ENCODE measurements at places on chromosomes 12 and 14. TPM values are rescaled to one million over a fixed set of nuclear protein-coding genes. Genes with fewer than 3 reads are reported as not detected.

The MEG3 gene
- not detected for total RNA-seq

The SLC38A2 gene
- total RNA-seq = 453 TPM

The SCNN1A gene
- total RNA-seq = 104 TPM

The LHX5 gene
- 2.1 TPM for total RNA-seq

The AMN1 gene
- 9.6 TPM for total RNA-seq

The KRT6A gene
- not detected for total RNA-seq

The SLCO1B3 gene
- not detected for total RNA-seq

GRCh38 chr12:82774666-82775065, 88.0 kb downstream of the TMTC2 start:
- DNase-seq = no peak
- H3K36me3 ChIP-seq = no peaks in the 10 kb centered on the region
- H3K27ac ChIP-seq = no peak overlapping the region
- H3K27me3 ChIP-seq = no peaks in the 10 kb centered on the region
- H3K4me3 ChIP-seq = no peak overlapping the region
- no peaks in the 10 kb centered on the region for H3K4me1 ChIP-seq

DNA sequence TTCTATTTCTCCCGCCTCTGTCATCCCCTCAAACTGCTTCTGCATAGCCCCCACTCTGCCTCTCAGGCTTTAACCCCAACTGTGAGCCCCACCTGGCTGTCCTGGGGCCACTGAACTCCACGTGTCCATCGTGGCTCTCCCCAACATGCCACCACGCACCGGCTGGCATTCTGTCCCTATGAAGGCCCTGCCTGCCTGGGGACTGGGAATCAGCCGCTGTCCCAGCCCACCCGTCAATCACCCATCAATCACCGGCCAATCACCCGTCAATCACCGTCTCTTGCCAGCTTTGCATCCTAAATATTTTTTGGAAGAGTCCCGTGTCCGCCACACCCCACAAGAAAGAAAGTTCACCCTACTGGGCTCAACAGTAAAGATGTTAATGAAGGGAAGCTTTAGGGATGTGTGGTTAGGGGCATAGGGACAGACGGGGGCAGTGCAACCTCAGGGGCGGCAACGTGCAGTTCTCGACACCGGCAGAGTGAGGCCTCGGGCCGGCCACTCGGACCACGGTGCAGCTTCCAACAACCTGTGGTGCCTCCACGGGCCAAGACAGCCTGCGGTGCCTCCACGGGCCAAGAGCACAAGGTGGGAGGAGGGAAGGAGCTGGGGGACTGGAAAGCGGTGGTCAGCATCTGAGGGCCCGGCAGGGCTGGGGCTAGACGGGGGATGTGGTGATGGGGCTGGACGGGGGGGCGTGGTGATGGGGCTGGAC, 85.6 kb downstream of the GALNT9 start:
- no peaks in the 10 kb centered on the region for H3K36me3 ChIP-seq
- no peak overlapping the region for H3K27ac ChIP-seq
- H3K4me3 ChIP-seq = peak overlapping the region; percentile 57
- peak; percentile 72 for DNase-seq
- no peaks in the 10 kb centered on the region for H3K27me3 ChIP-seq

- DNase-seq = peak; percentile 32
- no peak overlapping the region for H3K27ac ChIP-seq
- H3K36me3 ChIP-seq = peaks cover 2% of the 10 kb centered on the region
- H3K4me1 ChIP-seq = no peaks in the 10 kb centered on the region
Measured at GRCh38 chr14:49134940-49135339, 451.2 kb downstream of the RPS29 start.

GRCh38 chr14:31527087-31527486, 34.1 kb upstream of the NUBPL start:
- H3K27me3 ChIP-seq = no peaks in the 10 kb centered on the region
- no peaks in the 10 kb centered on the region for H3K4me1 ChIP-seq
- no peaks in the 10 kb centered on the region for H3K36me3 ChIP-seq

GRCh38 chr14:20683891-20684661, at the start of gene RNASE4:
Gene RNASE4, plus strand, starts transcription at chr14:20684560. Its CDS starts 14,812 bp downstream, at chr14:20699372.
- peak; percentile 80 for DNase-seq
- no peaks in the 10 kb centered on the region for H3K27me3 ChIP-seq
- no peaks in the 10 kb centered on the region for H3K4me1 ChIP-seq
- no peak within 1 kb of the TSS for H3K27ac ChIP-seq
- no peak within 1 kb of the TSS for H3K4me3 ChIP-seq

- H3K27ac ChIP-seq = no peak overlapping the region
- H3K27me3 ChIP-seq = no peaks in the 10 kb centered on the region
- DNase-seq = no peak
- no peak overlapping the region for H3K4me3 ChIP-seq
Measured at GRCh38 chr14:82987502-82988124, 1454.0 kb upstream of the SEL1L start.

DNA sequence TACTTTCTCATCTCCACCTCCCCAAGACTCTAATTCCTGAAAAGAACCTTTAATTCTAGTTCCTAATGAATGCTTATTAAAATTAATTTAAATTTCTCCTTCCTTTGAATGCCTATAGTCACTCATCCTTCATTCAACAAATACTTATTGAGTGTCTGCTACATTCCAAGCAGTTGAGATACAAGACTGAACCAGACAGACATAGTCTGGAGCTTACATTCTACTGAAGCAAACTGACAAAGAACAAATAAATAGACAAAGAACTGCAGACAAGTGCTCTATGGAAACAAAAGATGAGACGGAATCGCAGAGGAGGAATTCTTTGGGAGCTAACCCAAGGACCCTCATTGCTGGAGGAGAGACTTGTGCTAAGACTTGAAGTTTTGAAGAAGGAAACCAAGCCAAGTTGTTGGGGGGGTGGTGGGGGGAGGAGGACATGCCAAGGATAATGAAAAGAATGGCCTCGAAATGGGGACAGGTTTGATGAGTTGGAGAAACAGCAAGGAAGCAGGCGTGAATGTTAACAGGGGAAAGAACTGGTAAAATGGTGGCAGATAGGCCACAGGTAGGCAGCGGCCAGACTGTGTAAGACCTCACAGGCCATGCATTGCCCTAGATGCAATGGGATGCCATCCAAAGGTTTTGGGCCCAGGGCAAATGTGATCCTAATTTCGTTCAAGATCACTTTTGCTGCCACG, 9.7 kb upstream of the TDG start:
- H3K27me3 ChIP-seq = no peaks in the 10 kb centered on the region
- peaks cover 9% of the 10 kb centered on the region for H3K36me3 ChIP-seq
- peak; percentile 33 for DNase-seq
- H3K4me1 ChIP-seq = no peaks in the 10 kb centered on the region
- peak overlapping the region; percentile 96 for H3K27ac ChIP-seq
- H3K4me3 ChIP-seq = peak overlapping the region; percentile 90

- DNase-seq = no peak
- no peak overlapping the region for H3K4me3 ChIP-seq
- H3K27me3 ChIP-seq = no peaks in the 10 kb centered on the region
- no peaks in the 10 kb centered on the region for H3K4me1 ChIP-seq
Measured at GRCh38 chr14:96055753-96056508, 16.8 kb downstream of the C14orf132 start.

- H3K27me3 ChIP-seq = no peaks in the 10 kb centered on the region
- 0 out of 2 replicates have a peak, but pooled peaks cover 1% of the 10 kb centered on the region for H3K36me3 ChIP-seq
Measured at GRCh38 chr12:19003141-19003540, 126.4 kb upstream of the PLEKHA5 start.

- H3K27ac ChIP-seq = no peak overlapping the region
- H3K4me3 ChIP-seq = peak overlapping the region; percentile 36
- no peaks in the 10 kb centered on the region for H3K36me3 ChIP-seq
Measured at GRCh38 chr12:54126696-54127537, 61.9 kb downstream of the SMUG1 start.

DNA sequence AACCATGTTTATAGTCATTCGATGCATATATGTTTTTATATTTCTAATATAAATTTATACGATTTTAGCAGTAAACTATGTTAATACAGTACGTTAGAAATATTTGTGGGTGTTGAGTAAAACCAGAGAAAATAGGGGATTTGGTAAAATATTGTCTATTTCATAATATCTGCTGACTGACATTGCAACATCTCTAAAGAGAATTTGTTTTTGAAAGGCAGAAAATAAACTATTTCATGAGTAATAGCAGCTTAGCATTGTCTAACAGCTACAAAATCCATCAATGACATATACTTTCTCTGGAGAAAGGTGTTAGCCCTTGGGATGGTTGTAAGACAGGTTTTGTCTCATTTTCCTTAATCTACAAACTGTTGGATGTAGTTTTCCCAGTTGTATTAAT, 144.9 kb downstream of the PDE3A start:
- H3K27me3 ChIP-seq = no peaks in the 10 kb centered on the region
- no peaks in the 10 kb centered on the region for H3K36me3 ChIP-seq
- no peak for DNase-seq
- H3K27ac ChIP-seq = no peak overlapping the region

DNA sequence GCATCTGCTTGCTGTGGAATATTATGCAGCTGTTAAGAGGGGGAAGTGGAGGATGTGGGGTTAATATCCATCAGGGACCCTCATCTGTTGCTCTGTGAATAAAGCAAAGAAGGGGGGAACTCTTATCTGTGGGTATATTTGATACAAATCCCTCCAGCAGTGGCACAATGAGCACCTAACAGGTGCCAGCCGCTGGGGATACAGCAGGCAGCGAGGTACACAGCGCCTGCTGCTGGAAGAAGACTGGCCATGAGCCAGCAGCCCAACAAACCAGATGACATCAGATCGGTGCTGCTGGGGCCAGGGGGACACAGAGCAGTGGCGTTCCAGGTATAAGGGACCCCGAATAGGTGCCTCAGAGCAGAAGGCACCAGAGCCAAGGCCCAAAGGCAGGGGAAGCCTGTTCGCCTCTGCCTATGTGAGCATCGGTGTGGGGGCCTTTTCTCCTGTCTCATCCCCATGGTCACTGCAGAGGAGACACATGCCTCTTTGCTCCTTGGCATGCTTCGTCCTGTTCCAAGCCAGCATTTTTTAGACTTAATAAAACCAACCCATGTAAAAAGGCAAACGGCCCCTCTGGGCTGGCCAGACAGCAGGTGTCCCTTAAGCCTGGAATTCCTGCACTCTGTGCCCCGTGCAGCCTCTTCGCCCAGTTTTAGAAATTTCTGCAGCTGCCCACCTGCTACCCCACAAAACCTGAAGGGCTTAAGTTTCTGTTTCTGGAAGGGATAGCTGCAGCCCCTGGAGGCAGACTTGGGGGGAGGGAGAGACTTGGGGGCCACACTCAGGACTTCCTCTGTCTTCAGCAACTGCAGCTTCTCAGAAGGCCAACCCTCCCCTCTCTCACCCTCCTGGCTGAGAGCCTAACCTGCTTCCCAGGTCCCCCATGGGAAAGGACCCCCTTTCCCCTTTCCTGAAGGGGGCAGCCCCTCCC, 1.6 kb upstream of the CKB start:
- no peak for DNase-seq
- H3K4me1 ChIP-seq = no peaks in the 10 kb centered on the region
- peaks cover 7% of the 10 kb centered on the region for H3K27me3 ChIP-seq
- H3K4me3 ChIP-seq = peak overlapping the region; percentile 77
- no peak overlapping the region for H3K27ac ChIP-seq

DNA sequence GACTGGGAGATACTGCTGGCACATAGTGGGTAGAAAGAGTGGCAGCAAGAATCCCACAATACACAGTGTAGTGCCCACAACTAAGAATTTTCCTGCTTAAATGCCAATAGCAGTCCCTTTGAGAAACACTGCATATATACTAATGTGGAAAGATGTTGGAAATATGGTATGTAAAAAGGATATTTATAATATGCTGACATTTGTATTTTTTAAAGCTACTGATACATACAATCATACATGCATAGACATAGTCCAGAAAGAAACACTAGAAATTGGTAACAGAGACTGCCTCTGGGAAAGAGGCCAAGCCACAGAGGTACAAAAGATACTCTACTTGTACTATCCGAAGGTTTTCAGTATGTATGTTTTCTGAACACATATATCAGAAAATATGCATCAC, 30.3 kb downstream of the TRIP11 start:
- H3K27ac ChIP-seq = no peak overlapping the region
- no peak for DNase-seq
- H3K36me3 ChIP-seq = peaks cover 8% of the 10 kb centered on the region
- no peaks in the 10 kb centered on the region for H3K4me1 ChIP-seq
- H3K4me3 ChIP-seq = no peak overlapping the region

DNA sequence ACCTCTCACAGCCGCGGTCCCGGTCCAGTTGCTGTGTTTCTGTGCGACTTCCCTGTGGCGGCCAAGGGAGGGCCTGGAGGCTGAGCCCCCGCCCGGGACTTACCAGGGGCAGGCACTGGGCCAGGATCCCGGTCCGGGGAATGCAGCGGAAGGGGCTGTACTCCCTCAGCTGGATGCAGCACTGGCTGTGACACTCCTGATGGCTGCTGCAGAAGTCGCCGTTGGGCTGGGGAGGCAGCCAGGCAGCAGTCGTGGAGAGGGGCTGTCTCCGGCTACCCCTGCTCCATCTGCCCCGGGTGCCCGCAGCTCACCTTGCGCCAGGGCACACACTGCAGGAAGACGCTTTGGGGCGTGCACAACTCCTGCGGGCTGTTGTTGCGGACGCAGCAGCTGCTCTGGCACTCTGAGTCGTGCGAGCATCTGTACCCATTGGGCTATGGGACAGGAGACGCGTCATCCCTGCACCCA, 6.2 kb downstream of the LRCOL1 start:
- no peak overlapping the region for H3K4me3 ChIP-seq
- H3K27me3 ChIP-seq = peaks cover 20% of the 10 kb centered on the region
- no peaks in the 10 kb centered on the region for H3K36me3 ChIP-seq
- DNase-seq = peak; percentile 35
- no peak overlapping the region for H3K27ac ChIP-seq

DNA sequence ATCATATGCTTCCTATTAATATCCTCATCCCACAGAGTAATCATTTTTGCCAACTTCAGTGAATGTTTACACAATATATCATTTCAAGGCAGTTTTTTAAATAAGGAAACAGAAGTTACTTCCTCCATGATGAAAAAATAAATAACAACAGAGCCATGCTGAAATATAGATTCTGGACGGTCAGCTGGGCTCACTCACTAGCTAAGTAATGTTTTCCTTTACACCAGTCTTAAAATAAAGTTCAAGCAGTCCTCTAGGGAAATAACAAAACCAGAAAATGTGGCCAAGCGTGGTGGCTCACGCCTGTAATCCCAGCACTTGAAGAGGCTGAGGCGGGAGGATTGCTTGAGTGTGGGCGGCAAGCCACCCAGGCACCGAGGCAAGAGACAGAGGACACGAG, 28.7 kb downstream of the AICDA start:
- H3K4me1 ChIP-seq = no peaks in the 10 kb centered on the region
- DNase-seq = no peak
- H3K27ac ChIP-seq = no peak overlapping the region
- H3K4me3 ChIP-seq = no peak overlapping the region
- H3K36me3 ChIP-seq = peaks cover 2% of the 10 kb centered on the region

- H3K27ac ChIP-seq = no peak overlapping the region
- no peak overlapping the region for H3K4me3 ChIP-seq
- H3K4me1 ChIP-seq = no peaks in the 10 kb centered on the region
- H3K36me3 ChIP-seq = 0 out of 3 replicates have a peak, but pooled peaks cover 2% of the 10 kb centered on the region
Measured at GRCh38 chr12:122880668-122881067, 15.3 kb downstream of the VPS37B start.

- no peaks in the 10 kb centered on the region for H3K4me1 ChIP-seq
- no peak overlapping the region for H3K27ac ChIP-seq
- peaks cover 35% of the 10 kb centered on the region for H3K36me3 ChIP-seq
- H3K4me3 ChIP-seq = no peak overlapping the region
Measured at GRCh38 chr12:95173392-95174251, 43.6 kb downstream of the FGD6 start.

All from H9 (cell line).